Uterus (tissue), 4 donors: ENCODE measurements at places on chromosomes 7 and 10.
A peak's percentile ranks its signal among the peaks of the same experiment; 100 is the strongest.

DNA sequence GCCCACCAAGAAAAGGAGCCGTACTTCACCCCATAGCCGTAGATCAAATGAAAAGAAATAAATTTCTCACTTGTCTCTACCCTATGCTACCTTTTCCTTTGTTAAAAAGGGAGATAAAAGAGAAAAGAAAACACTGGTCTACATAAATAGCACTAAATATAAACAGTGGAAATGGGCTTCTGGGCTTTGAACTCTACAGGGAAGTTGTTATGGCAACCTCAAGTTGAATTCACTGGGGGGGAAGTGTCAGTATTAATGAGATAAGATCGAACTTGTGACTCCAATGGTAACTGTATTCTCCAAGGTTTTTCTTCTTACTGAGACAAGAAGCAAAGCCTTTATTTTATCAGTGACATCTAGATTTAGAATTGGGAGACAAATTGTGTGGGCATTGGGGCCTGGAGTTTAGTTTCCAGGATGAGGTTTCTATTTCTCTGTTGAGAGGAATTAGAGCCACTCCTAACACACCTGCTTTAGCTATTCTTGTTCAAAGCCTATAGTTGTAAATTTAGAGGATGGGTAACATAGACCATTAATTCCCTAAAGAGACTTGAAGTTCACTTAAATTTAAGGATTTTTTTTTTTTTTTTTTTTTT lies 604.3 kb upstream of the GALNT17 start:
- H3K36me3 ChIP-seq: no peaks in the 10 kb centered on the region
- H3K27ac ChIP-seq: no peak overlapping the region
- no peaks in the 10 kb centered on the region for H3K4me1 ChIP-seq
- no peak overlapping the region for H3K4me3 ChIP-seq

DNA sequence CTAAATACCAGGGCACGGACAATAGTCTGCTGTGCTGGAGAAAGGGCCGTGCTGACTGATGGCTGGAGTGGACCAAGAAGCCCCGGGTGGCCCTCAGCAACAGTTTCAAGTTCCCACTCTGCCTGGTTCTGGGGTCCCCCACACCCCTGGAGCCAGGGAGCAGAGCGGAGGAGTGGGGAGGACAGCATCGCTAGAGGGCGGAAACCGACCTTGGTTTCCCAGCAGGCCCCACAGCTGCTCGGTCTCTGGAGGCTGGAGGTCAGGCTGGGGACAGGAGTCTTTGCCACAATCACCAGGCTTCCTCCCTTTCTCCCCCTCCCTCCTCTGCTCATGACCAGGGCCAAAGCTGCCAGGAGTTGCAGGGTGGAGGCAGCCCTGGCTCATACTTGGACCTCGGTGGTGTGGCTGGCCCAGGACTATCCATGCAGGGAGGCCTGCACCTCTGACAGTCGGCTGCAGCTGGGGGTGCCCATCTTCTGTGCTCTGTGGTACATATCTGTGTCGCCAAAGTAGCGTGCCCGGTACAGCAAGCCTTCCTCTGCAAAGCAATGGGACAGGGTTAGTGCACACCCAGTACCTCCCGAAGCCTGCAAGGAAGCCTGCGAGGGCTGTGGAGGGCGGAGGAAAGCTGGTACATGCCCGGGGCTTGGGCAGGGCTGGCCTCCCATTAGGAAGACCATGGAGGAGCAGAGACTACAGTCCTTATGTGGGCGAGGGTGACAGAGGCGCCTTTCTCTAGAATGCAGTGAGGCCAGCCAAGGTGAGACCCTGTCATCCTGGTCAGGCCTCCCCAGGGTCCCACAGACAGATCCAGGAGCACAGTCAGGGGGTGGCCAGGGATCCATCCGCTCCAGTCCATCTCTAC lies 19.1 kb downstream of the DNAJB12 start:
- peaks cover 12% of the 10 kb centered on the region for H3K4me1 ChIP-seq
- no peaks in the 10 kb centered on the region for H3K36me3 ChIP-seq
- no peak overlapping the region for H3K4me3 ChIP-seq
- peak; percentile 67 for DNase-seq
- no peaks in the 10 kb centered on the region for H3K27me3 ChIP-seq

GRCh38 chr7:23396222-23397015 lies 73.9 kb downstream of the IGF2BP3 start:
- no peak for DNase-seq
- no peaks in the 10 kb centered on the region for H3K27me3 ChIP-seq
- H3K27ac ChIP-seq: no peak overlapping the region
- H3K4me3 ChIP-seq: no peak overlapping the region
- no peaks in the 10 kb centered on the region for H3K4me1 ChIP-seq
- H3K36me3 ChIP-seq: no peaks in the 10 kb centered on the region

DNA sequence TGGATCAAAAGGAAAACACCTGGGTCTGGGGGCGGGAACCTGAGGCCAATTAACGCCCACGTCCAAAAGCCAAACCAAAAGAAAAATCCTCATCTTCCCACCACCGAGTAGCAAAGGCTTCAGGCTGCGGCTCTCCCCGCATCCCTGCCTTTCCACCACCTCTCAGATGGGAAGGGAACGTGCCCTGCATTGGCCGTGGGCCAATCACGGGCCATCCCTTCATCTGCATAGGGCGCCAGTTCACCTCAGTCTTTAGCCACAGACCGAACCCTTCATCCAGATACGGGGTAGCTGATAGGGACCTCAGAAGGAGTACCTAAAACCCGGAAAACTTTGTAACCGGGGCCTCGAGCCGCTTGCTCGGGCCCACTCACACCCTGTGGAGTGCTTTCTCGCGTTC lies 626 bp downstream of the PRPF18 start:
- no peak overlapping the region for H3K27ac ChIP-seq
- H3K4me1 ChIP-seq: no peaks in the 10 kb centered on the region
- H3K36me3 ChIP-seq: no peaks in the 10 kb centered on the region

- no peak overlapping the region for H3K27ac ChIP-seq
- H3K4me3 ChIP-seq: no peak overlapping the region
- no peaks in the 10 kb centered on the region for H3K36me3 ChIP-seq
- H3K4me1 ChIP-seq: no peaks in the 10 kb centered on the region
- H3K27me3 ChIP-seq: no peaks in the 10 kb centered on the region
Observed at GRCh38 chr7:23129036-23129435, 23.5 kb downstream of the KLHL7 start.

DNA sequence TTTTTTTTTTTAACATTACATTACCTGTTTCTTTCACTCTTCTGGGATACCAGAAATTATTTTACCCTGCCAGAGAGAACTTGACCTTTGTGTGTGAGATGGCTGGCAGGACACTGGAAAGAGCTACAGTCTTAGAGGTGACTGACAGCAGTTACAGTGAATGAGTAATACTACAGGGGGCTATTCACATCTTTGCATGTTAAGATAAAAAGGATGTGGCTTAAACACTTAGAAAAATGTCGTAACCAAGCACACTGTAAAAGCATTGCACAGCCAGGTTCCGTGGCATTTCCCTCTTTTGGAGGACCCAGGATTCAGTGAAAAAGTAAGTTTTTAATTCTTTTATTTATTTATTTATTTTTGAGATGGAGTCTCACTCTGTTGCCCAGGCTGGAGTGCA lies 18.8 kb upstream of the TBC1D12 start:
- no peak overlapping the region for H3K4me3 ChIP-seq
- no peak for DNase-seq
- no peaks in the 10 kb centered on the region for H3K36me3 ChIP-seq
- H3K4me1 ChIP-seq: no peaks in the 10 kb centered on the region

- no peaks in the 10 kb centered on the region for H3K27me3 ChIP-seq
- no peak overlapping the region for H3K4me3 ChIP-seq
- H3K36me3 ChIP-seq: no peaks in the 10 kb centered on the region
- no peaks in the 10 kb centered on the region for H3K4me1 ChIP-seq
- no peak for DNase-seq
Observed at GRCh38 chr7:123635551-123636359, 19.9 kb upstream of the LMOD2 start.

DNA sequence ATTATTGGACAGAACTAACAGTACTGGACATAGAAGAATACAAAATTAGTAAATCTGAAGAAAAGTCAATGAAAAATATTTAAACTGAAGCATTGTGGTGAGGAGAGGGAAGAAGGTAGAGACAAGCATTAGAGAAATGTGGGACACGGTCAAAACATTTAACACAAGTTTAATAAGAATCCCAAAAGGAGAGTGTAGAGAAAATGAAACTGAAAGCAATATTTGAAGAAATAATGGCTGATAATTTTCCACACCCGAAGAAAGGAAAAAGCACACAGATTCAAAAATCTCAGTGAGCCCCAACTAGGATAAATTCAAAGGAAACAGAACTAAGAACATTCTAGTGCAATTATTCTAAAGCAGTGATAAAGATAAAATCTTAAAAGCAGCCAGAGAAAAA lies 126.4 kb upstream of the LRRTM3 start:
- no peak overlapping the region for H3K27ac ChIP-seq
- H3K4me3 ChIP-seq: no peak overlapping the region
- H3K36me3 ChIP-seq: no peaks in the 10 kb centered on the region
- no peaks in the 10 kb centered on the region for H3K4me1 ChIP-seq
- no peak for DNase-seq

DNA sequence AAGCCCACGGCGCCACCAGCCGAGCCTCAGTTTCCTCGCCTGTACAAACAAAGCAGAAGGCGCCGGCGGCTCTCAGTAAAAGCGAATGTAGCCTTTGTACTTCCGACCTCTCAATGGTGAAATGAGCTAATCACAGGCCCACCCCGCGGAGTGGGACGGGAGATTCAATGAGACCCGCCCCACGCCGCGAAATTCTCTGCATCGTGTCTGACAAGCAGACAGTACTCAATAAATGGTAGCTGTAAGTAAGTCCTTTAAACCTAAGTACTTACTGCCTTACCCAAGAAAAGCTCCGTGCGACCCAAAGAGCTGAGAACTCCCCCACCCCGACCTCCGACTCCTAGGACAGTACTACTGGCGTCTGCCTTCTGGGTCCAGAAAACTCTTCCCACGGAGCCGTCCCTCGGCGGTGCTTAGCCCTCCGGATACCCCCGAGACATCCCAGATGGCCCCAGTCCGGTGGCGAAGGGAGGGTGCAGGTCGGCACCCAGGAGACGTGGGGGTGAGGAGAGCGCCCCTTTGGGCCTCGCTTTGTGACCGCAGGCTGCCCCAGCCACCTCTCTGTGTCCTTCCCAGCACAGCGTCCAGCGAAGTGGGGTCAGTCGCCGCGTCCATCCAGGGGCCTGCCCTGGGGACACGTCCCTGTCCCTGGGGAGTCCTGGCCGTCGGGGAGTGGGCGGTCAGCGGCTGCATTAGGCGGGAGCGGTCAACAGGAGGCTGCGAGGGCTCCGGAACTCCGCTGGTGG lies 972 bp upstream of the CXCL12 start:
- H3K36me3 ChIP-seq: no peaks in the 10 kb centered on the region
- peak; percentile 36 for DNase-seq
- peaks cover 10% of the 10 kb centered on the region for H3K4me1 ChIP-seq

DNA sequence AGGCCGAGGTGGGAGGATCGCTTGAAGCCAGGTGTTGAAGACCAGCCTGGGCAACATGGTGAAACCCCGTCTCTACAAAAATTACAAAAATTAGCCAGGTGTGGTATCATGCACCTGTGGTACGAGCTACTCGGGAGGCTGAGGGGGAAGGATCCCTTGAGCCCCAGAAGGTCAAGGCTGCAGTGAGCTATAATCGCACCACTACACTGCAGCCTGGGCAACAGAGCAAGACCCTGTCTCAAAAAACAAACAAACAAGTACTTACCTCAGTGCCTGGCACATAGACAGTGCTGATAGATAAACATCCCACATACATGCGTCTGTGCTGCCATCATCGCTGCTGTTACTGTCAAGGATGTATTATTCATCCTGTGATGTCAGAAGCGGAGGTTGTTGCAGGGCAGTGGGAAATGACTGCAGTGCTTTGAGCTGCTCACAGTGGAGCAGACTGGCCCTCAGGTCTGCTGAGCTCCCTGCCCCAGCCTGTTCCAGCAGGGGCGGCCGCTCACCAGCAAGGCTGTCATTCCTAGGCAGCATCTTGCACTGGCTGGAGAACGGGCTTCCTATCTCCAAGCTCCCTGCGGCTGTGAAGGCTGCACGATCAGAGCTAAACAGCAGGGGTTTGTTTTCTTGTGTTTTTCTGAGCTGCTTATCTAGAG lies 18.6 kb downstream of the FOXK1 start:
- H3K27me3 ChIP-seq: no peaks in the 10 kb centered on the region
- H3K4me3 ChIP-seq: no peak overlapping the region
- peak; percentile 55 for DNase-seq
- no peaks in the 10 kb centered on the region for H3K36me3 ChIP-seq
- H3K27ac ChIP-seq: peak overlapping the region; percentile 58

- H3K27me3 ChIP-seq: no peaks in the 10 kb centered on the region
- H3K36me3 ChIP-seq: no peaks in the 10 kb centered on the region
- H3K4me3 ChIP-seq: no peak overlapping the region
- DNase-seq: no peak
- no peaks in the 10 kb centered on the region for H3K4me1 ChIP-seq
Observed at GRCh38 chr10:102020938-102021337, 35.0 kb downstream of the ARMH3 start.

DNA sequence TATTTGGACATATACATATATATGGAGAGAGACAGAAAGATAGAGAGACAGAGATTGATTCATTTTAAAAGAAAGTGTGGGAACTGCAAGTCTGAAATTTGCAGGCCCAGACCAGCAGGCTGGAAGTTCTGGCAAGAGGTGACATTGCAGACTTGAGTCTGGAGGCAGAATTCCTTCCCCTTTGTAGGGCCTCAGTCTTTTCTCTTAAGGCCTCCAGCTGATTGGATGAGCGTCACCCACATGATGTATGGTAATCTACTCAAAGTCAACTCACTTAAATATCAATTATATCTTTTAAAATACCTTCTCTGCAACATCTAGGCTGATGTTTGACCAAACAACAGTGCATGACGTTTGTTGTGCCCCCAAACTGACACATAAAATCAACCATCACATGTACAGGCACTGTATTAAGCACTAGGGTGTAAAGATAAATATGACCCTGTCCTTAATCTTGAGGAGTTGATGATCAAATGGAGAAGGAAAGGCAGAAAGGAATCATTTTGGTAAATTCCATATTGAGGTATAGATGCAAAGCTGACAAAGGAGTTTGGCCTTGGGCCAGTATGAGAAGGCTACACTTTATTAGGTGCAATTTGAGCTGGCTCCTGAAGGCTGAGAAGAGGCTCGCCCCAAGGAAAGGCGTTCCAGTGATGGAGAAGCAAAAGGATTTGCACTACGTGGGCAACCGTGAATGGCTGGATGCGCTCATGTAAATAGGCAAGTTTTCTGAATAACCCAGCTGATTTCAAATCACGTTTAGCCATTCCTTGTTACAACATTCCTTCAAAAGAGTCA lies 52.6 kb downstream of the BPGM start:
- DNase-seq: no peak
- peak overlapping the region; percentile 28 for H3K27ac ChIP-seq
- H3K36me3 ChIP-seq: no peaks in the 10 kb centered on the region
- H3K4me3 ChIP-seq: no peak overlapping the region
